ENCODE measurements at places on chromosomes 3 and 15.

- no peak for DNase-seq
Measured at GRCh38 chr15:78065973-78066946, 11.3 kb downstream of the TBC1D2B start.

GRCh38 chr3:60081381-60082095 lies 1031.7 kb upstream of the CFAP20DC start:
- DNase-seq = no peak

DNA sequence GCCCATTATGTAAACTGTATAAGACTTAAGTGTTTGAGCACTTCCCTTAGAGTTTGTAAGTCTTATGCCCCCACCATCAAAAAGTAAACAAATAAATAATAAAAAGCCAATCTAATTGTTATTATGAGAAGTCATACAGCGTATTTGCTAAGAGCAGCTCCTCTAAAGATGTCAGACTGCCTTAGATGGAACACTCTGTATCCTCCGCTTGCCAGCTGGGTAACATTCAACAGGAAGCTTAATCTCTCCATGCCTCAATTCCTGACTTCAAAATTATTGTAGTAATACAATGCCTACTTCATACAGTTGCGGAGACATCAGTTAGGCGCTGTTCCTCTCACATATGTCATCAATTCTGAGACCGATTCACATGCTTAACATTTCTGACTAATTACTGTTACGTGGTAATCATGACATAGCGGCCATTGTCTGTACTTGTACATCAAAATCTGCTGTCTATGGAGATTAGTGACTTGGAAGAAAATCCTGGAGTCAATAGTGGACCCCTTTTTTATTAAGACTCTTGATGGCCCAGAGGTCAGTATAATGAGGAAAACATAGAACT lies 417.7 kb downstream of the LPP start:
- DNase-seq = no peak

GRCh38 chr3:196323691-196324090 lies 5.7 kb upstream of the DYNLT2B start:
- DNase-seq = peak; percentile 90

DNA sequence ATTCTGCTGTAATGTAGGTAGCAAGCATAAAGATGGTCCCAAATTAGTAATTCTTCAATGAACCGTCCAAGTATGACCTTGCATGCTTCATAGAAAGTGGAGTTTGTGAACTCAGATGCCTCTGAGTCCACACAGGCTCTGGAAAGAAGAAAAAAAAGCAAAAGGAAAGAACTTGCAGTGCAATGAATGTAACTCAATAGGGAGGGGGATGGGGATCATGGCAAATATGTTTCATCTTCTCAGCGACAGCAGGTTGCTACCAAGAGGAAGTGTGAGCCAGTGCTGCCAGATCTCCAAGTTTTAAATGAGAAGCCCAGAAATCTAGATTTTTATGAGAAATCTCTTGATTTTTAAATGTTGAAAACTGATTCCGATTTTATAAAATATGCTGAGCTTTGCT lies 50.3 kb downstream of the IL20RB start:
- DNase-seq = no peak

- no peak for DNase-seq
Measured at GRCh38 chr3:13727890-13728289, 152.0 kb downstream of the WNT7A start.

DNA sequence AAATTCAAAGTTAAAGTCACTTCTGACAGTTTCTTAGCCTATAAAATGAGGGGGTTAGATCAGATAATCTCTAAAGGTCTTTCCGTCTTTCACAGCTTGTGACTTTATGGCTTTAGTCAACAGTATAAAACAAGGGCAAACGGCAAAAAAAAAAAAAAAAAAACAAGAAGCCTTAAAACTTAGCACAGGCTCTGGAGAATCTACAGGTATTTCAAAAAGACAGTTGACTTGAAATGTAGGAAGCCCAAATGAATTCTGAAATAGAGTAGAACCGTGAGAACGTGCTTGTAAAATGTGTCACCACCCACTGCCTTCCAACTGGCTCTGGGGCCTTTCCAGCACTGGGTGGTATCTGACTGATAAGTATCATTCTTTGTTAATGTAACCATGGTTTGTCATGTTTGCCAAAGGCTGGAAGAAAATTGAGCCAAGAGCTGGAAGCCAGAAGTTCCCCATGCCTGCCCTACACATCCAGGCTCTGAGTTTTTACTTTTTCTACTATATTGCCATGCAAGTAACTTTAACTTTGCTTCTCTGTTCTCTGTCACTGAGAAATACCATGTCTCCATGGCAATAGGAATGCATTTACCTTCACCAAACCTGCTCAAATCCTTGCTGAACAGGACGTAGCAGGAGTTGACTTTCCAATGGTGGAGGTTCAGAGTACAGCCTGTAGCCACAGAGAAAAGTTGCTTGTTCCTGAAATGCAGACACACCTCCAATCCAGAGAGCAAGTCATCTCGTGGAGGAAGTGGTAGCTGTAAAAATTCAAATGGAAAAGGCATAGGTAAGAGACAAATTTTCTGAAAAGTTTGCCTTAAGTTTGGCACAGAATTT lies 35.8 kb upstream of the THSD4 start:
- no peak for DNase-seq

- no peak for DNase-seq
Measured at GRCh38 chr3:48949376-48949717, 30.7 kb downstream of the ARIH2 start.

DNA sequence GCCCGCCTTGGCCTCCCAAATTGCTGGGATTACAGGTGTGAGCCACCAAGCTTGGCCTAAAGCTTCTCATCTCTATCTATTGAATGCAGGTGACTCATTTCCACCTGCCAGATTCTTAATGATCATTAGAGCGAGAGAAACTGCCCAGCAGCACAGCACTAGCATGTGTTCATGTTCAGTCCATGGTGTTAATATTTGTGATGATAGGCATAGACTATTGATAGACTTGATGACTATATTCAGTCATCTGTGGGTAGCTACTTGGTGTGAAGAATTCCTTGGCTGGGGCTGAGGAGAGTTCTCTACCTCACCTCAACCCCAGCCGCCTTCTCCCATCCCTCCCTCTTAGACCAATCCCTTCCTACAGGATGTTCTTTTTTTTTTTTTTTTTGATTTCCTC lies 60.0 kb downstream of the ST6GAL1 start:
- no peak for DNase-seq

- DNase-seq = no peak
Measured at GRCh38 chr3:51836606-51837005, 24.8 kb upstream of the IQCF2 start.

DNA sequence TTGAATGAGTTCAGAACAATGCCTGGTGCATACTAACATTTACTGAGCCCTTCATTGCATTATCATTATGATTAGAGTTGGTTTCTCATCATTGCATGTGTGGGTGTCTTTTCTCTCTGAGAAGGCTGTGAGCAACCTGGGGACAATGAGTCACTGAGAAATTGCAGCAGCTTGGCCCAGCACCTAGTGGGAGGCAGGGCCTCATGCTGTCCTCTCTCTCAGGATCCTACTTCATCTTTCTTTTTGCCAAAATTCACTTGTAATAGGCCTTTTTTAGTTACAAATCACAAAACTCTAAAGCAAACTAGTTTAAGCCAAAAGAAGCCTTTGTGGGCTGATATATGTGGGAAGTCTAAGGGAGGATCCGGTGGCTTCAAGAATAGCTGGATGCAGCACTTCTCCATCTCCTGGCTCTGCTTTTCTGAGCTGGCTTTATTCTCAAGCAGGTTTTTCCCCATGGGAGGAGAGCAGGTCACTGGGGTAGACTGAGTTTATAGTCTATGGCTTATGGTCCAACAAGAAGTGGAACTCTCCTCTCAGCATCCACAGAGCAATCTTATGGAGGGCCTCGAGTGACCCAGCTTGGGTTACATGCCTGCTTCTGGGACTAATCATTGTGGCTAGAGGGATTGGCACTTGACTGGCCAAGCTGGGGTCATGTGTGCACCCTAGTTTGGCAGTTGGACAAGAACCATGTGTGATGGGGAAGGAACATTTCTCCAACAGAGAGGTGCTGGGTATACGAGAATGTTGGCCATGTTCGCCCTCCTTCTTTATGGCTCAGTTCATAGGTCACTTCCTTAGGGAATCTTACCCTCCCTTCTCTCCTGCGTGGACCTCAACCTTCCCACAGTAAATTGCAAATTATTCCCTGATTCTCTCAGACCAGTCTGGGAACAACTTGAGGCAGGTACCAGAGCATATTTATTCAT lies 8.7 kb upstream of the CAMK1 start:
- DNase-seq = no peak

DNA sequence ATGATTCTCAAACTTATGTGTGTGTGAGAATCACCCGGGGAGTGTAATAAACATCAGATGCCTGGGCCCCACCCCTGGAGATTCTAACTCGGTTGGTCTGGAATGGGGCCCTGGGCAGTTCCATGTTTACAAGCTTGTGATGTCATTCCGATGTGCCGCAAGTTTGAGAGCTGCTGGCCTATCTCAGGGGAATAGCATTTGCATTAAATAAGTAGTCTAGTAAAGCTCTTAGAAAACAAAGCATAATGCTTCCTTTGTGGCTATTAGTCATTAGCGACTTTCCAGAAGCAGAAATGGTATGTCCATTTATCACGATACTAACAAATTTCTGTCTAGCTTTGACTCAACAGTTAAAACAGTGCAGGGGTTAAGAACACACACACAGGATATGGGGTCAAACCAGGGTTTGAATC lies 20.9 kb downstream of the PGBD4 start:
- no peak for DNase-seq

DNA sequence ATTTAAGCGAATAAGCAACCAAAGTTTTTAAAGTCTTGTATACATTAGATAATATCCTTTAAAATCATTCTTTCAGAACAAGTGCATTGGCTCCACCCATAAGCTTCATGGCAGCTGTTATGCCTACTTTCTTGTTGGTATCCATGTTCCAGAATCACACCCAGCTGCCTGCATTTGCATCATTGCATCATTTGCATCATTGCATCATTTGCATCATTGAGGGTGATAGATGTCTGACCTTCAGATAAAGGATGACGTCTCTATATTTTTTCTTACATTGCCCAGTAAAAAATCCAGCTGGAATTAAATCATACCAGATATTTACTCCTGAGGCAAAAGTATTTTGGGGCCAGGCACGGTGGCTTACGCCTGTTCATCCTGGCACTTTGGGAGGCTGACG lies 42.3 kb downstream of the SLC12A1 start:
- no peak for DNase-seq

GRCh38 chr3:135097276-135097946 lies 302.4 kb downstream of the EPHB1 start:
- DNase-seq = no peak

- DNase-seq = peak; percentile 37
Measured at GRCh38 chr3:107892955-107893624, 197.7 kb downstream of the CD47 start.

DNA sequence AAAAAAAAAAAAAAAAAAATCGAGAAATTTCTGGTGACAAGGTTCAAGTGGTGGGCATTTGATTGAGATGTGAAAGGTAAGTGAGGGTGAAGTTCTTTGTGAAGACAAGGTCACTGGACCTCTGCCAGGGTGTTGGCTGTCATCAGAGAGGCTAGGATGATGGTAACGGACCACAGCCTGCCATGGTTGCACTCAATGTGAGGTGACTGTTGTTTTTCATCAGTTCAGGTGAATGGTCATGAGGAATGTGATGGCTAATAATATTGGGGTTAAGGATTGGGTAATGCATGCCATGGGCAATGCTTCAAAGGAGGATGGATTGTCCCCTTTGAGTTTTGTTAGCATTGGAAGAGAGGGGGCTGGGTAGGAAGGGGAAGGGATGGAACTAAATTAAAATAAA lies 4.3 kb upstream of the ALPK3 start:
- DNase-seq = no peak
